ENCODE measurements at places on chromosomes 12 and 14. TPM values are rescaled to one million over a fixed set of nuclear protein-coding genes. Genes with fewer than 3 reads are reported as not detected.
A peak's percentile ranks its signal among the peaks of the same experiment; 100 is the strongest.

Gene NUP37
- 14.5 TPM for total RNA-seq

DNA sequence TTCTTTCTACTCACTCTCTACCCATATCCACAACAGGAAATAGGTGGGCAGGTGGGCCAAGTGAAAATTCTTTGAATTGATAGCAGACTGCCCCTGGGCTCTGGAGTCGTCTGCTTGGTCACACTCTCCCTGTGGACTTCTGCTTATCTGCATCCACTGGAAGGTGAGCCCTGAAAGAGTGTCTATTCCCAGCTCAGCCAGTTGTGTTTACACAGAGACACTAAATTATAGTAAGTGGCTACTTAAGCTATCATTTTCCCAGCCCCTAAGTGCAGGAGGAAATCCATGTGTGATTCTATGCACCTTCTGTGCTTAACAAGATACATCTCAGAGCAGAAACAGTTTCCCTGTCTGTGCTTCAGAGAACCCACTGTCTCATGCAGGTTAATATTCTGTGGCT lies 338.4 kb downstream of the FUT8 start:
- no peaks in the 10 kb centered on the region for H3K4me1 ChIP-seq
- no peak overlapping the region for H3K4me3 ChIP-seq
- no peaks in the 10 kb centered on the region for H3K36me3 ChIP-seq
- H3K27me3 ChIP-seq = no peaks in the 10 kb centered on the region
- DNase-seq = no peak

DNA sequence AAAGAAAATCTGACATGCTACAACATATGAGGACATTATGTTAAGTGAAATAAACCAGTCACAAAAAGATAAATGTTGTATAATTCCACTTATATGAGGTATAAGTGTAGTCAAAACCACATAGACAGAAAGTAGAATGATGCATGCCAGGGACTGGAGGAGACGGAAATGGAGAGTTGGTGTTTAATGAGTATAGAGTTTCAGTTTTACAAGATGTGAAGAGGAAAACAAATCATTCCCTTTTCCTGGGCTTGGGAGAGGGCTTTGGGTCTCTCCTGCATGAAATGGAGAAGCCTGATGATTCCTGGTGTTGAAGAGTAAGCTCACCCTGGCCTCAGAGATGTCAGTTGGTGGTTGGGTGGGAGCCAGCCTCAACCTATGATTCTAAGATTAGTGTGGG lies 158.4 kb upstream of the PLXNC1 start:
- DNase-seq = no peak
- no peaks in the 10 kb centered on the region for H3K27me3 ChIP-seq
- no peaks in the 10 kb centered on the region for H3K4me1 ChIP-seq
- H3K4me3 ChIP-seq = no peak overlapping the region
- H3K36me3 ChIP-seq = no peaks in the 10 kb centered on the region

DNA sequence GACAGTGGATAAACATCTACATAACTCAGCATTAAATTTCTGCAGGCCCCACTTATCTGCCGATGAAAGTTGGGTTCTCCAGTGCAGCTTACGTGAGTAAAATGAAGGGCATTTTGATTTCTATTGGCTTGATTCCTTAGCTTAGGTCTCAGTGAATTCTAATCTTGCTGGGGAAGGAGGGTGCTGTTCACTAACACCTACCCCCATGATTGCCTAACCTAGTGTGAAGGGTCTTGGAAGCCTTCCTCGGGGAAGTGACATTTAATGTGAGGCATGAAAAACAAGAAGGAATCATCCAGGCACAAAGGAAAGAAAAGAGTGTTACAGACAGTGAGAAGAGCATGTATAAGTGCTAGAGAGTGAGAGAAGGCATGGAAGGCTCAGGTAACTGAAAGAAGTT lies 81.0 kb downstream of the DAAM1 start:
- peaks cover 88% of the 10 kb centered on the region for H3K4me1 ChIP-seq
- peaks cover 40% of the 10 kb centered on the region for H3K36me3 ChIP-seq
- no peak overlapping the region for H3K4me3 ChIP-seq
- DNase-seq = no peak

DNA sequence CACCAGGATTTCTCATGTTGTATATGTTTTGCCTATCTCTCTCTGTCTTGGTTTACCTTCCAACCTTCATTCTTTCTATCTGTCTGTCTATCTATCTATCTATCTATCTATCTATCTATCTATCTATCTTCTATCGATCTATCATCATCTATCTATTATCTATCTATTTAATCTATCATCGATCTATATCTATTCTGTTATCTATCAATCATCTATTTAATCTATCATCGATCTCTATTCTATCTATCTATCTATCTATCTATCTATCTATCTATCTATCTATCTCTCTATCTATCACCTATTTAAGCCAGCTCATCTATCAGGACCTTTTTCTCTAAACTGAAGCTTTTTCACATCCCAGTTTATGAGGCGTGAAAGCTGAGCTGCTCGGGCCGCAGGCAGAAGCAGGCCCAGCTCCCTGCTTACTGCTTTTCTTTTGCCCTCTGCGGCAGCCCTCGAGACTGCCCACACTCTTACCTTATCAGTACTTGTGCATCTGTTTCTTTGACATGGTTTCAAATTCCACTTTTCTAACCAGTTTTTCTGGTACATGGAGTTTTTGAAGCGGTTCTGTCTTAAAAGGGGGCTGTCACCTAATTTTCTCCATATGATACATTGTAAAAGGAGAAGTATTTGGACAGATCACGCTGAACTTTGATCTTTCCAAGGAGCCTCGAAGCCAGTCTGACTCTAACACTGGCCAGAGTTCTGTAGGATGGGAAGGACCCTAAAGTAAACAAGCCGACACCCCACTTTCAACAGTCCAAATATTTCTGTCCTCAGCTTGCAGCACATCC lies 44.4 kb upstream of the GSG1 start:
- H3K36me3 ChIP-seq = no peaks in the 10 kb centered on the region
- H3K4me3 ChIP-seq = no peak overlapping the region
- H3K4me1 ChIP-seq = peaks cover 5% of the 10 kb centered on the region
- no peak for DNase-seq
- peak overlapping the region; percentile 66 for H3K27ac ChIP-seq

Gene TAC3
- total RNA-seq = not detected

GRCh38 chr12:113359133-113359938 lies 949 bp downstream of the PLBD2 start:
- H3K27me3 ChIP-seq = no peaks in the 10 kb centered on the region
- peaks cover 7% of the 10 kb centered on the region for H3K36me3 ChIP-seq
- H3K27ac ChIP-seq = peak overlapping the region; percentile 91
- H3K4me1 ChIP-seq = peaks cover 12% of the 10 kb centered on the region
- DNase-seq = no peak

DNA sequence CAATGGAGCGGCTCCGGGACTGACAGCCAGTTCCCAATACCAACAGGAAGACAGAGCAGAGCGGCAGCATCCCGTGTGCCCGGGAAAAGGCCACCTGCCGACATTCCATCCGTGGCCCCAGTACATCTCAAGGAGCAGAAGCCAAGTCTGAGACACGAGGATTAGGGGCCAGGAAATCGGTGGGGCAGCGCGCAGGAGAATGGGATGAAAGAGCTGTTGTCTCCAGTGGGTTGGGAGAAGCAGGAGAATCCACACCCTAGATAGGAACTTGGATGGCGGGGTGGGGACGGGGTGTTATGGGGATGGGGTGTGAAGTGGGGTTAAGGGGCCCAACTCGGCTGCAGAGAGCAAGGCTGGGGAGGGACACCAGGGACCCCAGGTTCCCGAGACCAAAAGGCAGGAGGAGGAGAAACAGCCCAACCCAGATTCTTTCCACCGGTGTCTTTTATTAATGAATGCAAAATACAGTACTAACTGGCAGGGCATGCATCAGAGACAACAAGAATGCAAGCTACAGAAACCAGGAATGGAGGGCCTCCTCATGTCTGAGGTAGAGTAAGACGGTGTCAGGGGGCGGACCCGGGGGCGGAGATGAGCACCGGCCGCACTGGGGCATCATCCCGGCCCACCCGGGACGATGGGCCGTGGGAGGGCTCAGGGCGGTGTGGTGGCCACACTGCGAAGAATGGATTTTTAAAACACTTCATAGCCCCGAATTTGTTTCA lies 50.3 kb downstream of the BEGAIN start:
- peak overlapping the region; percentile 27 for H3K4me3 ChIP-seq
- peak overlapping the region; percentile 13 for H3K27ac ChIP-seq
- peaks cover 27% of the 10 kb centered on the region for H3K4me1 ChIP-seq

GRCh38 chr12:87107766-87108165 lies 851.6 kb upstream of the MGAT4C start:
- no peaks in the 10 kb centered on the region for H3K4me1 ChIP-seq
- no peak for DNase-seq
- H3K27ac ChIP-seq = no peak overlapping the region
- no peaks in the 10 kb centered on the region for H3K36me3 ChIP-seq

Gene MYH6
- under 0.01 TPM for total RNA-seq

DNA sequence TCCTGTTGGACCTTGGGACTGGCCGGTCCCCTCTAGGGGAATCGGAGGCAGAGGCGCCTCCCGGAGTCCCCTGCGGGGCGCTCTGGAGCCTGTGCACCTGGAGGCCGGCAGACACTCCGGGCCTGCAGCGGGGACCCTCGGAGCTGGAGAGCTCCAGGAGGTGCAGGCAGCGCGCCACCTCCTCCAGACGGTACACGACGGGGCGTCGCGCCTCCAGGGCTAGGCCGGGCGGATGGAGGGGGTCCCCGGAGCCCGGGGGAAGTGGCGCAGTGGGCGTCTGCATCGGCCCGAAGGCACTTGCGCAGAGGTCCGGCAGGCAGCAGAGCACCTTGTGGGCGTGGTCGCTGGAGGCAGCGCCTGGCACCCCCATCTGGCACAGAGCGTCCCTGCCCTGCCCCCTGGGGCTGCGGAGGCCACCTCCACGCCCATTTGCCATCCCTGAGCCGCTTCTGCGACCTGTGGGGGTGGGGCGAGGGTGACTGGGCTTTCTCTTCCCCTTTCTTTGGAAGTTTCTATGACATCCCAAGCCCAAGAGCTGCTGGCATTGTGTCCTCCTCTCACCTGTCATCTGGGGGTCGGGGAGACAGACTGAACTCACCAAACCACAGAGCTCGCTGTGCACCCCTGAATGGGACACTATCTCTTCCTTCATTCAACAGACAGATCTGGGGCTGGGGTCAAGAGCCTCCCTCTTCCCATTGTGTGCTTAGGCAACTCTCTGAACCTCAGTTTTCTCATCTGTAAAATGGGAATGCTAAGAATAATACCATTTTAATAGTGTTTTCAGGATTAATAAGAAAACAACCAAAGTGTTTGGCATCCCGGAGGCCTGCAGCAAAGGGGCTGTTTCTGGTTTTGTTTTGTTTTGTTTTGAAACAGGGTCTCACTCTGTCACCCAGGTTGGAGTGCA lies 37.5 kb upstream of the CORO1C start:
- DNase-seq = no peak
- no peaks in the 10 kb centered on the region for H3K27me3 ChIP-seq
- no peaks in the 10 kb centered on the region for H3K36me3 ChIP-seq
- H3K4me1 ChIP-seq = peaks cover 41% of the 10 kb centered on the region
- peak overlapping the region; percentile 81 for H3K27ac ChIP-seq

DNA sequence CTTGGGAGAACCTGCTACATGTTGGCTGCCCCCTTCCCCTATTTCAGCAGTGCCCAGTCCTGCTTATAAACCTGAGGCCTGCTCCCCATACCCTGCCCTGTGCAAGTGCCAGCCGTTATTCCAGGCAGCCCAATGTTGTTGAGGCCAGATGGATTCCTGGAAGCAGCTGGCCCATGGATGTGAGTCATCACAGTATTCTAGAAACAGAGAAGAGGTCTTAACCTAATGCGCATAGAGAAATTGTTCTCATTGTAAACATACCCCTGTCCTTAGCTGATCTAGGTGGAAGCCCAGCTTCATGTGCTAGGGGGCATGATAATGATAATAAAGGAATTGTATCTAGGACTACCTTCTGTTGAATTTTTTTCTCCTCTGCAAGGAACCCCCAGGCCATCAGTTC lies 69.7 kb downstream of the TSPAN11 start:
- H3K27ac ChIP-seq = no peak overlapping the region
- no peaks in the 10 kb centered on the region for H3K36me3 ChIP-seq
- DNase-seq = no peak
- H3K27me3 ChIP-seq = no peaks in the 10 kb centered on the region
- no peaks in the 10 kb centered on the region for H3K4me1 ChIP-seq

Gene SUSD6
- 21.2 TPM for total RNA-seq

DNA sequence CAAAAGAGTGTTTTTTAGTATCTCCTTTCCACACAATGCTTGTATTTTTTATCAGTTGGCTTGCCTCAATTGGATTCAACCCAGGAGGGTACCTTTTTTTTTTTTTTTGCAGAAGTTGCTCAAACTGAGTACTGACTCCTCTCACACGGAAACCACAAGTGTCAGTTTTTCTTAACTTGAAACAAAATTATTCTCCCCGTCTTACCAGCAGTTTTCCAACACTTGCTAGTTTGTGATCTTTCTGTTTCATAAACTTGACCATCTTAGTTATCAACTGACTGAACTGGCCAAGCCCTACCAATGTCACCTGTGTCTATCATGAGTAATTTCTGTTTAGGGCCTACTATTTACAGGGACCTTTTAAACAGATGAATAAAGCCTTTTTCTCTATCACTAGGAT lies 34.1 kb upstream of the ITPR2 start:
- DNase-seq = peak; percentile 8
- no peak overlapping the region for H3K27ac ChIP-seq
- H3K27me3 ChIP-seq = no peaks in the 10 kb centered on the region

- H3K4me3 ChIP-seq = no peak overlapping the region
- no peaks in the 10 kb centered on the region for H3K27me3 ChIP-seq
- DNase-seq = no peak
- no peaks in the 10 kb centered on the region for H3K4me1 ChIP-seq
Observed at GRCh38 chr12:25781232-25781631, 177.2 kb upstream of the RASSF8 start.

Gene GUCY2C
- total RNA-seq = not detected

Gene ADCK1
- 5.2 TPM for total RNA-seq

DNA sequence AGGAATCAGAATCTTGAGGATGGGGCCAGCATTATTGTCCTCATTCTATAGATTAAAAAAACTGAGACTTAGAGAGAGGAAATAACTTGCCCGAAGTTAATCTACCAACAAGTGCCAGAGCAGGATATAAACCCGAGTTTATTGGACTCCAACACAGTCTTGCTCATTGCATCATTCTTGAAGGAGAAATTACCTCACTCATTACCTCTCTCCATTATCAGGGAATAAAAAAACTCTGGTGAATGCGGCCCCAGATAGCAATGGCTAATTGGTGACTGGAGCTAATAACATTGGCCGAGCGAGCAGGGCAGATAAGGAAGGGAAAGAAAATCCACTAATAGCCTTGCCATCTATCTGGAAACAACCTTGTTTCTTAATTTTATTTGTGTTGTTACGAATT lies 24.7 kb upstream of the TMED10 start:
- H3K27ac ChIP-seq = no peak overlapping the region
- DNase-seq = no peak
- H3K4me1 ChIP-seq = peaks cover 6% of the 10 kb centered on the region

DNA sequence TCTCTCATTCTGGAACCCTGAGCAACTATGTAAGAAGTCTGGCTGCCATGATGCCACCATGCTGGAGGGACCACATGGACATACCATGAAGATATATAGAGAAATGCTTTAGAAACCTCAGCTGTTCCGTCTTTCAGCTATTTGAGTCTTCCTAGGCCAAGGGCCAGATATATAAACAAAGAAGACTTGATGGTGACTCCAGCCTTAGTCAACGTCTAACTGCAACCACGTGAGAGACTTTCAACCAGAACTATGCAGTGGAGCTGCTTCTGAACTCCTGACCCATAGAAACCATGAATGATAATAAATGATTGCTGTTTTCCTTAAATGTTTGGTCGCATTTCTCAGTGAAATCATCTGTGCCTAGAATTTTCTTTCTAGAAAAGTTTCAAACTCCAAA lies 20.0 kb upstream of the KITLG start:
- no peak overlapping the region for H3K27ac ChIP-seq
- no peaks in the 10 kb centered on the region for H3K4me1 ChIP-seq
- no peak for DNase-seq
- H3K4me3 ChIP-seq = no peak overlapping the region

All from esophagus muscularis mucosa (tissue), 4 donors.